ENCODE measurements at places on chromosomes 2 and 18.

GRCh38 chr2:191593622-191594385 lies 84.1 kb upstream of the NABP1 start:
- DNase-seq = no peak

DNA sequence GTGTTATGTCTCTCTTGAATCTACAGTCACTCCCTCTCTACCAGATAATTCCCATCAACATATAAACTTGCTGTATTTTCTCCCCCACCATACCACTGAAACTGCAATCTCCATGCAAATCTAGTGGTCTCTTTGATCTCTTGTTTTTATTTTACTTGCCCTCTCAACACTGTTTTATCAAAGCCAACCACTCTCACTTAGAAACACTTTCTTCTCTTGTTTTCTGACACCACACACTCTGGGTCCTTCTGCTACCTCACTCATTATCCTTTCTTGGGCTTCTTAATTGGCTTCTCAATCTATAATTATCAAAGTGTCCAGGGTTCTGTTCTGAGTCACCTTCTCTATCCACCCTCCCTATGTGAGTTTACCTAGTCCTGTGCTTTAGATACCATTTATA lies 2.0 kb upstream of the MCFD2 start:
- DNase-seq = no peak

DNA sequence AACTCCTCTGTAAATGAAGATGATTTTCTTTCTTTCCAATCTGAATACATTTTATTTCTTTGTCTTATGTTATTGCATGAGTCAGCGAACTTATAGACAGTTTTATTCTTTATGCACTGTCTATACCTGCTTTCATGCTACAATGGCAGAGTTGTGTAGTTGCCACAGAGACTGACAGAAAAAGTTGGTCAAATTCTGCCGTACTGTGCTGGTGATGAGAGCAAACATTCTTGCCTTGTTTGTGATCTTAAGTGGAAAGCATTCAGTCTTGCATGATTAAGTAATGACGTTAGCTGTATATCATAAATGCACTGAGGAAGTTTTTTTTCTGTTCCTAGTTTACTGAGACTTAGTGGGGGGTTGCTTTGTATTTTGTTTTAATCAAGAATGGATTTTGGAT lies 32.9 kb downstream of the ZC3H15 start:
- no peak for DNase-seq

GRCh38 chr18:73891572-73892421 lies 255.8 kb downstream of the FBXO15 start:
- no peak for DNase-seq

- DNase-seq = no peak
These were observed 11.3 kb downstream of the SIX2 start for GRCh38 chr2:44997963-44998362.

- no peak for DNase-seq
These were observed 12.7 kb downstream of the GPR39 start for GRCh38 chr2:132429351-132429750.

DNA sequence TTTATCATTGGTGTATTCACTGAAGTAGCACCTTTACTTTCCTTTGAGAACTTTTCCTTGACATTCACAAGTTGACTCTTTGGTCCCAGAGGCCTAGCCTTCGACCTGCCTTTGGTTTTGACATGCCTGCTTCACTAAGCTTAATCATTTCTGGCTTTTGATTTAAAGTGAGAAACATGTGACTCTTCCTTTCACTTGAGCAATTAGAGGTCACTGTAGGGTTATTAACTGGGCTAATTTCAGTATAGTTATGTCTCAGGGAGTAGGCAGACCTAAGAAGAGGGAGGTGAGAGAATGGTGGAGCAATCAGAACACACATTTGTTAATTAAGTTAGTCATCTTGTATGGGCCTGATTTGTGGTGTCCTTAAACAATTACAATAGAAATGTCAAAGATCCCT lies 1040.7 kb upstream of the SLC39A10 start:
- no peak for DNase-seq

GRCh38 chr18:8996771-8997432 lies 105.6 kb upstream of the NDUFV2 start:
- no peak for DNase-seq

GRCh38 chr2:240746671-240747070 lies 55.0 kb downstream of the AQP12A start:
- DNase-seq = no peak

GRCh38 chr2:237815637-237816036 lies 17.1 kb downstream of the RBM44 start:
- no peak for DNase-seq

DNA sequence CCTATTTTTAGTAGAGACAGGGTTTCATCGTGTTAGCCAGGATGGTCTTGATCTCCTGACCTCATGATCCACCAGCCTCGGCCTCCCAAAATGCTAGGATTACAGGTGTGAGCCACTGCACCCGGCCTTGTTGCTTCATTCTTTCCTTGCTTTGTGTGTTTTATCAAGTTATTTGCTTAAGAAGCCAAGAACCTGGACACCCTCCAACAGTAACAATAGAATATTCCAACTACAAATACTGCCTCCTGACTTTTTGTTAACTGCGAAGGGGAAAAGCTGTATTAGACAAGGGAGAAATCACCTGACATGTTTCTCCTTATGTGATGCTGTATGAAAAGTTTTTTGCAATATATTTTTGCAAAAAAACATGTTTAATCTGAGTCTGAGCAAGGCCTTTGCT lies 297.2 kb downstream of the NCKAP5 start:
- DNase-seq = no peak

DNA sequence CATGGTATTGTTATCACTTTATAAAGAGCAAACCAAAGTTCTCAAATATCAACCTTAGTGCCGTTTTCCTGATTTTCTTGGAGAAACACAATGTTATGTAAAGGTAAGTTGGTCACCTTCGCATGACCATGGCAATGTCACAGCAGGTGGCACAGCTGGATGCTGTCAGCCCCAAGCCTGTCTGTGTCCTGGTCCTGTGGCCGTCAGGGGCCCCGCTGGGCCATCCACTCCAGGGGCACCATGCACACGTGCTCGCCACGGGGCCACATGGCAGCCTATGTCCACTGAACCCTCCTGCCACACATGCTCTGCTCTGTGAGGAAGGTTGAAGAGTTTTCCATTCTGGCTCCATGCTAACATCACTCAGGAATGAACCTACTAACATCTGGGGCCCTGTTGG lies 85.9 kb downstream of the EIPR1 start:
- no peak for DNase-seq

- DNase-seq = no peak
These were observed 38.5 kb downstream of the NTSR2 start for GRCh38 chr2:11631462-11631861.

DNA sequence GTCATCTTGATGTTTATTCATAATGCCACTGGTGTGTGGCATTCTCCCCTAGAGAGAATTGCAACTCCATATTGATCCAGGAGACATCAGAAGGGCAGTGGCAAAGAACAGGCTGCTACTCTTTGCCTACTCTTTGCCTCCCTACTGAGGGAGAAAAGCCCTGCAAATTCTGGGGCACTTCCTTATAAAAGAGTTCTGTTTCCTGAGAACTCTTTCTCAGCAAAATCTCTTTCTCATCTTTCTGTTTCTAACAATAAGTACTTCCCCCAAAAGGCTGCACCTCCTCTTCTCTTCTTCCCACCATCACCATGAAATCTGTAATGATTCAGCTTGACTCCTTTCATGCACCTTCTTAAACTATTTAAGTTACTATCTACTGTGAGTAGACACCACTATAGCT lies 270.3 kb downstream of the MREG start:
- no peak for DNase-seq

- DNase-seq = no peak
These were observed 165.2 kb downstream of the TWIST2 start for GRCh38 chr2:239012936-239013677.

DNA sequence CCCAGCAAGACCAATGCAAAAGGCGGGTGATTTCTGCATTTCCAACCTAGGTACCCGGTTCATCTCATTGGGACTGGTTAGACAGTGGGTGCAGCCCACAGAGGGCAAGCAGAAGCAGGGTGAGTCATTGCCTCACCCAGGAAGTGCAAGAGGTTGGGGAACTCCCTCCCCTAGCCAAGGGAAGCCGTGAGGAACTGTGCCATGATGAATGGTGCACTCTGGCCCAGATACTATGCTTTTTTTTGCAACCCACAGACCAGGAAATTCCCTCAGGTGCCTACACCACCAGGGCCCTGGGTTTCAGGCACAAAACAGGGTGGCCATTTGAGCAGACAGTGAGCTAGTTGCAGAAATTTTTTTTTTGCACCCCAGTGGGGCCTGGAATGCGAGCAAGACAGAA lies 662.6 kb upstream of the ACVR2A start:
- DNase-seq = no peak

DNA sequence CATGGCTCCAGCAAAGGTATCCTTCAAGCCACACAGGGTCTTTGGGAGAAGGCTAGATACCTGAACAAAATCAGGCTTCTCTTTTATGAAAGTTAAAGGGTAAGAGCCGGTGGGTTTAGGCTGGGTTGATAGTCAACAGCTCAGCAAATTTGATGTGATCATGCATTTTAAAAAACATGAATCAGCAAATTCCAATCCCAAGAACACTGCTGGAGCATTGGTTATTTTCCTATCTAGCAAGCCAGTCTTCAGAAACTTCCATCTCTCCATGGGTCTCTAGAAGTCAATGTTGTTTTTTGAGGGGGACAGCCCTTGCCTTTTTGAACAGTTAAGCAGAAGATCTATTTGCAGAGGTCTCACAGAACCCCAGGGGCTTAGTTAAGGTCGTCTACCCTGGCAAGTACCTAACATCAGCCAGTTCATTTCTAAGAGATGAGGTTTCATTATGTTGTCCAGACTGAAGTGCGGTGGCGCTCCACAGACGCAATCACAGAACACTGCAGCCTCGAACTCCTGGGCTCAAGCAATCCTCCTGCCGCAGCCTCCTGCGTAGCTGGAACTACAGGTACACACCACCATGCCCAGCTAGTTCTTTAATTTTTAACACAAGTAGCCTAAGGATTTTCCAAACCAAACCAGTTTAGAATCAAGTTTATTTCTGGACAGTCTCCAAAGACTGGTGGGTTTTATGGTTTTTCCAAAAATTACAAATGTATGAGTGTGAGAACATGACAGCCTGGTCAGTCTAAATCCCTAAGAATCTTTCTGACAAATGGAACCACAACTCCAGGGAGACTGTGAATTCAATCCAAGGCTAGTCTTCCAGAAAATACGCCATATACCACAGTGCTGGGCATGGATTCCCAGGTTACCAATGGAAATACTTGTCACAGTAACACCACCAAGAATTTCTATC lies 4.1 kb upstream of the ZCCHC2 start:
- no peak for DNase-seq

GRCh38 chr2:32553829-32554432 lies 73.9 kb upstream of the TTC27 start:
- DNase-seq = no peak

DNA sequence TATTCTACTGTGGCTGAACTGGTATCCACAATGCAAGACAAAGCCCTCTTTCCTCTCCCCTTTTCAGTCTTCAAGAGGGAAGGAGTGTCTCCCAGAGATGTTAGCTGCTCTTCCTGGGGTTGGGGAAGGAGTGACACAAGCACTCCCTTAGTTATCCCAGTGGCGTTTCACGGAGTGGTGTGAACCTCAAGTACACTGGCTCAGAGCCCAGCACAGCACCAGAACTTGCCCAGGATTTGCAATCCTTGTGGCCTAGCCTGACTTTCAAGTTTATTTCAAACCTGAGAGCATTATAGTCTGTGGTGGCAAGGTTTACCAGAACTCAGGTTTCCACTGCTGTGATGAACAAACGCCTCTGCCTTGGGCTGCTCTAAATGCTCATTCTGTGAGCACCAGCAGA lies 162.5 kb downstream of the CCDC102B start:
- no peak for DNase-seq

- no peak for DNase-seq
These were observed 91.8 kb downstream of the TGIF1 start for GRCh38 chr18:3541549-3542386.

GRCh38 chr18:6781796-6782195 lies 52.3 kb downstream of the ARHGAP28 start:
- DNase-seq = no peak

GRCh38 chr2:239991689-239992314 lies 33.3 kb downstream of the NDUFA10 start:
- no peak for DNase-seq

GRCh38 chr2:29718076-29718686 lies 203.2 kb downstream of the ALK start:
- no peak for DNase-seq

DNA sequence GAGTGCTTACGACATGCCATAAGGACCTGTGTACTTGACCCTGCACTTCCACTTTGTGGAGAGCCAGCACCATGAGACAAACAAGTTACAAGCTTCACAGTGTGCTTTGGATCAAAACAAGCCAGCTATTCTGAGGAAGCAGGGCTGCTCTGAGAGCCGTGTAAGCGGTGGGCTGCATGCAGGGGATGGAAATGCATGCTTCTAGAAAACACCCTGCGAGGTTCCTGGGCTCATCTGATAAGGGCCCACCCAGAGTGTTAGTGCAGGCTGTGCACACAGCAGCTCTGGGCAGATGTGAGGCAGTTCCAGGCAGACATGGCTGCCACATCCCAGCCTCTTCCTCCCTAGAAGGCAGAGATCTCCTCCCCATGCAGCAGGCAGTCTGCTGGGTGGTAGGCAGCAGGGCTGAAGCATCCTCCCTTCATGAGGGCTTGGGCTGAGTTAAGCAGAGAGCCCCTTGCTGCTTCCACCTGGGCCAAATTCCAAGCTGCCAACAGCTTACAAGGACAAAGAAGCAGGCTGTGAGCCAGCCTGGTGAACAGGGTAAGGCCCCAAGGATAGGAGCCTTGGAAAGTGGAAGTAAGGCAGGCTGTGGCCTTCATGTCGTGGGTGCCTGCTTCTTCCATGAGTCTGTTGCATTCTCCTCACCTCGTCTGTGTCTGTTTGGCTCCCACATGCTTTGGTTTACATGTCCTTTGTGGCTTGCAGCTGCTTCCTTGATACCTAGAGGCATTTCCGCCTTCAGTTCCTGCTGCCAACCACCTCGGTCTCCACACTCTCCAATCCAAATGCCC lies 7.7 kb downstream of the PSD4 start:
- no peak for DNase-seq

GRCh38 chr18:79581911-79582310 lies 97.7 kb upstream of the CTDP1 start:
- no peak for DNase-seq

GRCh38 chr2:170679607-170680079 lies 35.5 kb upstream of the SP5 start:
- no peak for DNase-seq

GRCh38 chr18:57446322-57446721 lies 11.1 kb downstream of the ONECUT2 start:
- DNase-seq = no peak

- DNase-seq = no peak
These were observed 29.9 kb downstream of the ABCB11 start for GRCh38 chr2:169001116-169001815.

DNA sequence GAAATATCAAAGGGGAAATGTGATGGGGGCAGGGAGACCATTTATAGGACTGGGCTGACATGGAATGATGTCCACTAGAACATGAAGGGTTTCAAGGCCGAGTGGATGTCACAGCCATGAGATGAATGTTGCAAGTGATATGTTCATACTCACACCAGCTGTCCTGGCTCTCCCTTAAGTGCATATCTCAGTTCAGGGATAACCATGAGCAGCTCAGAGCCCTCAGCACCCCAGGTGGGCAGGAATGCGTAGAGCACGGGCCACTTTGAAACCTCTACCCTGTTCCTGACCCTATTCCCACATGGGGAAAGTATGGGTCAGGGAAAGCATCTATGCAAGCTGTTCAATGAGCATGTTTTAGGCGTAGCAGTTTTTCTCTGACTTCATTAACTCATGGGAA lies 12.4 kb upstream of the EML4 start:
- DNase-seq = no peak

GRCh38 chr2:122741403-122741802 lies 986.0 kb downstream of the TSN start:
- no peak for DNase-seq
